ENCODE measurements at places on chromosomes 7 and 10.

DNA sequence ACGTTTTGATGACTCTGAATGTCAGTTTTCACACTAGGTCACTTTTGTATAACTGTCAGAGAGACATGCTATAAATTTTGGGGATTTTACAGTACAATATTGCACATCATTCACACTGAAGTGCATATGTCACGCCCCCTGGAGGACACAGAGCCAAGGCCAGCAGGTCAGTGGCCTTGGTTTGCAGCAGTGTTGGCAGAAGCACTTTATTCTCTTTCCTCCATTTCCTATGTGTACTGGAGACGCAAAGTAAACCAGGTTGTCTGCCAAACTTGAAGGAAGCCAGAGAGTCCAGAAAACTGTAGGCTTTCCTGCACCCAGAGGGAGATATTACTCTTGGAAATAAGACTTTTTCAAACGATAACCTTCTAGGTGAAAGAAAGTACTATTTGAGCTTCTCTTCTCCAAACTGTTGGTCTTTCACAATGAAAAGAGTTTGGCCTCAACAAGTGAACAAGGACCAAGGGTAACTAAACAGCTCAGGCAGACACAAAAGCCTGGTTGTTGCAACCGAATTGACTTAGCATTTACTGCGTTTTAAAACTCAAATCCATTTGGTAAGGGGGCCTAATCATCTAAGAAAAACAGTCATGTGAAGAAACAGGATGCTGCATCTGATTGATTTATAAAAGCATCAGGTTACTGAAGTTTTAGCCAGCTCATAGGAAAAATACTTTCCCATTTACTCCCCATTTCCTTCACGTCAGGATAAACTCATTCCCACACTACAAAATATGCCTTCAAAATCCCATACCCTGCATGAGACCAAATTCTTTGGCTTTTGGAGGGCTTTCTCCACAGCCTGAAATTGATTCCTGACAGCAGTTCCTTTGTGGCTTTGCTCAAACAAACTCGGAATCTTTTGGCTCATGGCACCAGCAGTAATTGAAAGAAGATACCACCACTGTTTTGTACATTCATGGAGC is 83.0 kb upstream of the SEC61G start:
- no peak for DNase-seq

DNA sequence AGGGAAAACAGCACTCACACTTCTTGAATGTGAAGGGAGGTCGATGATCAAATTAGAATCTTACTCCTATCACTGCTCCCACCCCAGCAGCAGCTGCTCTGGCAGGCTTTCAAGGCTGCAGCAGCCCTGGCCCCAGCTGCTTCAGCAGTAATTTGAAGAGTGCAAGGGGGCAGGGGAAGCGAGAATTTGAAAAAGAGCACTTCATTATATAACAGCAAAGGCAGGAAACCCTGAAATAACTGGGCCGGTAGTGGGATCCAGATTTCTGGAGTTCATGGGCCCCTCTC is 44.9 kb downstream of the MYPN start:
- no peak for DNase-seq

DNA sequence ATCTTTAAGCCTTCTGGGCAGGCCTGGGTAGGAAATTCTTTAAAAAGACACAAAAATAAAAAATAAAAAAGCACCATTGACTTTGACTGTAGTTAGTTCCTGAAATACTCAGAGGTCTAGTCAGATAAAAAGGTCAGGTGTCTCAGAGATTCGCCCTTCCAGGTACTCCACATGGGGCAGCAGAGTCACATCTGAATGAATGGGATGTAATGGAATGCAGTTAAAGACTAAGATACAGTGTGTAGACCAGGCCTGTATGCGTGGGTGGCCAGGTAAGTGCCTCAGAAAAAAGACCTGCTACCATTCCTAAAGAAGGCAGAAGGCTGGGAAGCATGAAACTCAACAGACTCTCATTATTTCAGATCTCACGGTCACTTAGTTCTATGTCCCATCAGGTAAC is 68.6 kb upstream of the SEM1 start:
- DNase-seq, result no peak

GRCh38 chr10:91975438-91975837 is 51.9 kb downstream of the BTAF1 start:
- no peak for DNase-seq

GRCh38 chr10:110497438-110498086 is at the start of gene DUSP5:
Gene DUSP5, plus strand, starts transcription at chr10:110497907. Its CDS starts 215 bp downstream, at chr10:110498122.
- peak; percentile 85 for DNase-seq

- DNase-seq, result no peak
Observed at GRCh38 chr7:98278936-98279335, 2.5 kb upstream of the BRI3 start.

DNA sequence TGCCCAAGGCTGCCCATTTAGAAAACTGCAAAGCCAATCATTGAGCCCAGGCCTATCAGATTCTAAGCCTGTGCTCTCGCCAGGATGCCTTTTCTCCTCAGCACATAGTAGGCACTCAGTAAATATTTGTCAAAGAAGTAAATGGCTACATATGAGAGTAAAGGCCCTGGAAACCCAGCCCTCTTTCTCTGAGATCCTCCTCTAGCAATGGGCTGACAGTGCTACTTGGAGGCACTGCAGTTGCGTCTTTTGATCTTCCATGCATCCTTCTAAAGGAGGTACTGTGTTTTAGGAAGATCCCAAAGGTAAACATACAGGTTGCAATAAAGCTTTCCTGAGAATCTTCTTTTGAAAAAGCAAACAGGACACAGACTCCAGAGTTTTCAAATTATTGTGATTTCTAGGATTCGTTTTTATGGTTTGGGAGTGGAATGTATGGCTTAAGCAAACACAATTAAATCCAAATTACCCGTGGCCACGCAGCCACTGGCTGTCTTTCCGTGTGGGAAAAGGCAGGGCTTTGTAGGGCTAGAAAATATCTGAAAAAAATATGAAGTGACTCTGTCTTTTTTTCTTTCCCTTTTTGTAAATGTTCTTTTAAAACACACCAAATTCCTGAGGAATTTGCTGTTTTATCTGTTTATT is 151.3 kb upstream of the BMPER start:
- DNase-seq, result no peak

GRCh38 chr7:98211221-98211675 is at the start of gene BHLHA15:
Gene BHLHA15, plus strand, starts transcription at chr7:98211439. Its CDS starts 871 bp downstream, at chr7:98212310.
- no peak for DNase-seq

DNA sequence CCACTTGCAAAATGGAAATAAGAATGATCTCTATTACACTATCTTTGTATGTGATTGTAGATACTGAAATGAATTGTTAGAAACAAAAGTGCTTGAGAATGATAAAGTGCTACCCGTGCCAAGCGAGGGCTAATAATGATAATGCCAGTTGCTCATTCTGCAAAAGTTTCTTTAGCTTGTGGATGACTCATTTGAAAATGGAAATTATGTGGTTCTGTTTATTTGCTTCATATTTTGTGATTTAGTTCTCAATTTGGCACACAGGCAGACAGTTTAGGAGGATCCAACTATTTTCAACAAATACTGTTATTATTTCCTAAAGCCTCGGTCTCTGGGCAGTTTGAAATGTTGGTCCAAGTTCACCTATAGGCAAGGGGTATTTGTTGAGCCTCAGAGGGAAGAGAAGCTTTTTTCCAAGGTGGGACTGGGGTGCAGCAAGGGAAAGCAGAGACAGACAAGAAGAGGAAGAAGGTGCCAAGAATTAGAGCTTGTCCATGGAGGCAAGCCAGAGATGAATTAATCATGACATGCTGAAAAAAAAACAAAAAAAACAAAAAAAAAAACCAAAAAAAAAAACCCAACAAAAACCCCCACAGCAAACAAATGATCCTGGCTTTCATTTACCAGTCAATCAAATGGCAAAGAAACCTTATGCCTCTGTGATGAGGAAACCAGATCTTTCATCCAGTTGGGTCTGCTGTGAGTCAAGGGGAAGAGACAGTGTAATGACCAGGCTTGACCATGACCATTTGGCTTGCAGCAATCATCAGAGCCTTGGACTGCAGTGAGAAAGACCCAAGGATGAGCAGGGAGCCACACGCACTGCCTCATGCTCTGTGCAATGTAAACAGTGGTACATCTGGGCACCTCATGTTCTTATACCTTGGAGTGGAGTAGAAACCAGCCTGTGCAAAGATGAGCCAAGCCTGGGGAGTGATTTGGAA is 285.0 kb upstream of the HABP2 start:
- DNase-seq, result no peak

GRCh38 chr7:156585926-156586325 is 54.6 kb upstream of the RNF32 start:
- DNase-seq, result no peak

- DNase-seq, result no peak
Observed at GRCh38 chr7:38178695-38179344, 775 bp downstream of the STARD3NL start.

DNA sequence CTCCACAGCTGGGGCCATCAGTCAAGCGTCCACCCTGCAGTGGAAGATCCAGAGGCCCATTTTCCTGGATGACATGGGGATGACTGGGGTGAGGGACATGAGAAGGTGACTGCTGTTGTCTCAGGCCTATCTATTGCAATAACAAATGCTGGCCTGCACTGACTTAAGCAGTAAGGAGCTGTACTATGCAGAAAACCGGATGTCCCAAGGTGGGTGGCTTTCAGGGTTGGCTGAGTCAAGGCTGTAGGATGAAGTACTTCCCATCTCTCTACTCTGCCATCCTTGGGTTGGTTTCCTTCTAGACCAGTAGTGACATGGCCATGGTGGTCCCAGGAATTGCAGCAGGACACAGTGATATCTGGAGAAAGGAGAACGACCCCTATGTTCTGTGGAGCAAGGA is 48.1 kb downstream of the NEURL1 start:
- DNase-seq, result no peak

DNA sequence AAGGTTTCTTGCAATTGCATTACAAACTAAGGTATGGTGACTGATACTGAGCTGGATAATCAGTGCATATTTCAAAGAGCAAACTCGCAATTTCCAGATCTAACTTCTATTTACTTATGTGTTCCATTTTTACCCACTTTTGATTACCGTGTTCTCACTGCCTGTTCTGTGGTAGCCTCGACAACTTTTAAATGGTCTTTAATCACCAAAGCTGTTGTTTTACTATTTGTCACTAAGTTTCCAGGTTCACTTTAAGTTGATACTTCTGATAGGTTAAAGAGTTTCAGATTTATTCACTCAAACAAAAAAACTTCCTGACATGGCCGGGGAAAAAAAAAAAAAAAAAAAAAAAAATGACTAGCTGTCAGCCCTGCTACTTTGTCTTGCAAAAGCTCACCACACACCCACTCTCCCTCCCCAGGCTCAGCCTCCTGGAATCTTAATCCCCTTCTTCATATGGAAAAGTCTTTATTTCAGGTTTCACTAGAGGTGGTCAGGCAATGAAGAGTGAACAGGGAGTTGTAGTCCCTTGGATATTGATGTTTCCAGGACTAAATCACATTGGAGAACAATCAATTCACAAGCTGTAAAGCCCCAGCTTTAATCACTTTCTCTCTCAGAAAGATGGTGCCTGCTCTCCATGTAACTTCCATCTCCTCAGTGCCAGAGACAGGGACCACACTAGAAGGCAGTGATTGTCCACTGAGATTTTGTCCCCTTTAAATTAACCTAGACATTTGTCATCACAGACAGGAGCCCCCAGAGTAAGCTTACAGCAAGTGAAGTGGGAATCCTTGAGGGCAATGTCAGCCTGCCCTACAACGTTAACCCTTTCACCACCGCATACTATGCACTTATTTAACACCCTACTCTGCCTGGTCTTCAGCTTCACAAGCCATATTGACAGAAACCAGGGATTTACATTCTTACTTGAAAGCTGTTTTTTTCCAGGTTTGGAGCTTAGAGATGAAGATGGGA is 749.1 kb upstream of the SORCS1 start:
- no peak for DNase-seq

DNA sequence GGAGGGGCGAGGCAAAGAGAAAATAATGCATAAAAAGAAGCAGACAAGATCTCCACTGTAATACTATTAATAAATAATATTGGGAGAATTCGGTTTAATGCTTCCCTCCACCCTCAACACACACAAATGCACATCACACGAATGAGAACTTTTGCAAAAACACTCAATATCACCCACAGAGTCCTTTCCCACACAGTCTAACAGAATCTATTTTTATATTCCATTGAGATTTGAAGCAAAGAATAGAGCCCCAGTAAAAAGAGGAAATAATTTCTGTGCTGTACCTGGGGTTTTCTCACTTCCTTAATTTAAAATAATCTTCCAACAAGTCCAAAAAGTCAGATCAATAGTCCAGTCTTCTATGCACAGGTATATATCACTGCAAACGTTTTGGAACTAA is 17.0 kb downstream of the PIK3AP1 start:
- no peak for DNase-seq

Data from stimulated activated CD4-positive, alpha-beta T cell treated with anti-CD3 and anti-CD28 coated beads, Interleukin-1b, Interleukin-23, amount 100 ng/mL, for 24 hours (primary cell).